AG08395 (cell line): ENCODE measurements at places on chromosomes 2 and 18.

DNA sequence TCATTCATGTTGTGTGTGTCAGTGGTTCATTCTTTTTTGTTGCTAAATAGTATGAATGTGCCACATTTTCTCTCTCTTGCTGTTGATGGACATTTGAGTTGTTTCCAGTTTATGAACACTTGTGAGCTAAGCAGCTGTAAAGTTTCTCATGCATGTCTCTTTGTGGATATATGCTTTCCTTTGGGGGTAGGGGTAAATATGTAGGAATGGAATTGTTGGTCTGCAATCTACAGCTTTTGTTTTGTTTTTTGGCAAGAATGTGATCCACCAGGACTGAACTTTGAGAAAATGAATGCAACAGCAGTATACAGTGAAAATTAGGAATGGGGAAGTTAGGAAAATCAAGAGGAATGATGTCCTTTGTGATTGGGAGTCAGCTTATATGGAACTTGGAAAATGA, 226.3 kb downstream of the CDCA7 start:
- no peak for DNase-seq

GRCh38 chr2:98654699-98655495, 46.5 kb downstream of the UNC50 start:
- DNase-seq = no peak

DNA sequence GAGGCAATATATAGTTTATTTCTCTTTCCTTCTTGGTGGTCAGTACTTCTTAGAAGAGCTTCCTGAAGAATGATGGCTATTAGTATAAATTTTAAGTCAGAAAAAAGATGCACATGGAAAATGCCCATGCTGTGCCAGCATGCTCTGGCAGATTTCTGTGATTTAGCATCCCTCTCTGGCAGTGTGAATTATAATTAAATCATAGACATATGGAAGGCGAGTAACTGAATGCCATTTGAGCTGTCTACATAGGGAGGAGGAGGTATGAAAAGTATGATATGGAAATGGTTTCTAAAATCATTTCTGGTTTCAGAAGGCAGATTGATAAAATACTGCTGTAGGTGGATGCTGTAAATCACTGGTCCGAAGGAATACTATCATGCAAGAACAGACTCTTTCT, 754.9 kb upstream of the LRATD1 start:
- DNase-seq = no peak

- no peak for DNase-seq
These were observed 195.4 kb upstream of the HDAC4 start for GRCh38 chr2:239596253-239596652.

- DNase-seq = no peak
These were observed 162.2 kb downstream of the BCL11A start for GRCh38 chr2:60391230-60391629.

- DNase-seq = no peak
These were observed 32.5 kb upstream of the ACAA2 start for GRCh38 chr18:49845629-49846360.

DNA sequence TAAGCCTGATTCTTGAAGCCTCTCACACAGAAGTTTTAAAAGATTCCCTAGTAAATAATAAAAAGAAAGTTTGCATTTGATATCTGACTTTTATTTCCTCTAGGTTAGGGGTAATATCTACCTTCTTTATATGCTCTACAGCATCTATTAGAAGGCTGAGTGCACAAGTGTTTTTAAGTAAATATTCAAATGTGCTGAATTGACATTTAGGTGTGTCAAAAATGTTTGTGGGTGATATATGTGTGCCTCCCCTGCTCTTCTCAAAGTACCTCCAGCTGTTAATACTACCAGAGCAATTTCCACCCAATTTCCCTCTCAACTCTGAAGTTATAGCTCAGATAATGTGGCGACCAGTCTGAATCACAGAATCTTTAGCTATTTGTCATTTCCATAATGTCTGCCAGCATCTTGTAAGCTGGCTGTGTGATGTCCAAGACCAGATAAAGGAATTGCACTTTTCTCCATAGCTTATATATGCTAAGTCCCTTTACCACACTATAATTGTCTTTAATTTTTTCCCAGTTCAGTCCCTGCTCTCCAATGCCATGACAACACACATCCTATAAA, 24.4 kb upstream of the ERMN start:
- DNase-seq = peak; percentile 41

DNA sequence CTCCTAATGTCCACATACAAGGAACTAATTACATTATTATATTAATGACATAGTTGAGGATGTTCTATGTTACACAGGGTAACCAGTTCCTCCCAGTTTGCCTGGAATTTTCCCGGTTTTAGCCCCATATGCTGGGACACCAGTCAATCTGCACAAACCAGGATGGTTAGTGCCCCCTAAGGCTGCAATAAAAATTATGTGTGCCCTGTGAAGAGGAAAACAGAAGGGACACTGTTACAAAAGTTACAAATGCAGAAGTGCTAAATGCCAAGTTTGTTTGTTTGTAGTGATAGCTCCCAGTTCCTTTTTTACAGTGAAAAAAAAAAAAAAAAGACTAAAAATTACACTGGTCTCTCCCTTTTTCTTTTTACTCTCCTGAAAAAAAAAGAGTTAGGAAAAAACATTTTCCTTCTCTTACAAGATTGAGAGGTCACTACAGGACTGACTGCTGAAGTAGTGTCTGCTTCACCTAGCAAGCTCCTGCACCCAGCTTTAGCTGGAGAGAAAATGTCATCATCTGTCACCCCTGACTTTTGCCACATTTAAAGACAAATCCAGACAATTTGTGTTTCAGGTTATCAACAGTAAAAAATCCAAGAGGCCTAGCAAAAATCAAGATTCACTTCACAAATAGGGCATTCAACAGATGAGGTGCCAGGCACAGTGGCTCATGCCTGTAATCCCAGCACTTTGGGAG, 3.2 kb downstream of the ANKRD44 start:
- no peak for DNase-seq

DNA sequence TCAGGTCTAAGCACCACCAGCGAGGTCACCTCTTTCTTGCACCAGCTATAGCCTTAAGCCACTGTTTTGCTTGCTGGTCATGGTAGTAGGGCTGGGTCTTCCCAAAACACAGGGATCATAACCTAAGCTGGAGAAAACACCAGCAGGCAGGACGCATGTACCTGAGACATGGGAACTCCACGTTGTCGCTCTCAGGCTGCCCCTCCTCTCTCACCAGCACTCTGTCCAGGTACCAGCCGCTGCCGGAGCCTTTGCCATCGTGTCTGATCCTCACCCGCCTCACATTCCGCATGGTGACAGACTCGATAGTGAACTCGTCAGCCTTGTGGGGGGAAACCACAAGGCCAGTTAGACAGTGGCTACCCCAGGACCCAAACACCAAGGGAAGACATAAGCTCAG, 79.5 kb downstream of the LOXHD1 start:
- no peak for DNase-seq

DNA sequence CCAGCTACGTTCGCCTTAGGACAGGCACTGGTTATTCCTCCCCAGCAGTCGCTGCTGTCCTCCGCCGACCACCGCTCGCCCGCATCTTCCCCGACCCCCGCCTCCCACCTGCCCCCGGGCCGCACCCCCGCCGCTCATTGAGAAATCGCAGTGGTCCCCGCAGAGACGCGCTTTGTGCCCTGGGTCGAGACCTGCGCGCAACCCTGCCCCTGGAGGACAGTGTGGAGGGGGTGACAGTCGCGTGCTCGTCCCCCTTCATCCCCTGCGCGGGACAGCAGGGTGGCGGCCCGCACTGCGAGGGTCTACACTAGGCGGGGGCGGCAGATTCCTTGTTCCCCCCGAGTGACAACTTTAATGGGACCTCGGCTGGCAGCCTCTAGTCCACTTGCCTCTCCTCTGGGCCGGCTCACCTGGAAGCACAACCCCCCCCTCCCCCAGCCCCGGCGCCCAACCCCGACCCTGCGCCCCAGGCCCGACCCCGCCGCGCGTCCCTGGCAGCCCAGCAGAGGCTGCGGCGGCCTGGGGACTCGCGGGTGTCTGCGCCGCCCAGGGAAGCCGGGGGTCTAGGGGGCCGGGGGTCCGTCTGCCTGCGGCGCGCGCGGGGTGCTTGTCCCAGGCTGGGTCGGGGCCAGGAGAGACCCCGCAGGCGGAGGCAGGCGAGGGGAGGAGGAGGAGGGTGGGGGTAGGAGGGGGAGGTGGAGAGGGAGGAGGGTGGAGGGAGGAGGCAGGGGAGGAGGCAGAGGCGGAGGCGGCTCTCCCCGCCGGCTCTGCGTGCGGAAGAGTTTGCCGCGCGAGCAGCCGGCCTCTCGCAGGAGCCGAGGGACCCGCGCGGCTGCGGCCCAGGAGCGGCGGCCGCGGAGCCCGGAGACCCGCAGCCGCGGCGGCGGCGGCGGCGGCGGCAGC, at the start of gene NPAS2:
TSS of gene NPAS2 (plus strand) at position 770 of the 903 bp plus-strand sequence. CDS start 84,616 bp downstream, outside the sequence.
- peak; percentile 53 for DNase-seq
